Activated T-cell treated with anti-CD3 and anti-CD28 coated beads, Interleukin-2, amount 50 U/mL, for 24 hours (primary cell): ENCODE measurements at places on chromosomes 16 and 17.
A peak's percentile ranks its signal among the peaks of the same experiment; 100 is the strongest.

GRCh38 chr17:10727192-10727591 lies 2.6 kb downstream of the TMEM220 start:
- DNase-seq: no peak

GRCh38 chr17:74156878-74157277 lies 46.6 kb upstream of the RPL38 start:
- no peak for DNase-seq

GRCh38 chr16:22225060-22225459 lies 19.0 kb downstream of the EEF2K start:
- DNase-seq: no peak

DNA sequence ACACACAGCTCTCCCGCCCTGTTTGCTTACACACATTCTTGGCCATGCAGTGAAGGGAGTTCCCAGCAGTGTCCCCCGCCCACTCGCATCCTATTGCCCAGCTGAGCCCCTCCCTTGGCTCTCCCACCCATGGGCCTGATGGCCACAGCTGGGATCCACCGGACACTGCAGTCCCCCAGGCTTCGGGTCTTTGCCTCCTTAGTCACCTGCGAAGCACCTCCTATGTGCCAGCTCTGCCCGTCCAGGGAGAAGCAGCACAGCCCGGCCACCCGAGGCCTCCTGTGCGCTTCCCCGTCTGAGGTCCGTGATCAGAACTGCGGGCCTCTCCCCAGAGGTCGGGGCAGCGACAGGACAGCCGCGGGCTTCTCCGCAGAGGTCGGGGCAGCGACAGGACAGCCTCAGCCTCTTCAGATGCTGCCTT lies 136.9 kb downstream of the BANP start:
- no peak for DNase-seq

GRCh38 chr17:75777296-75777922 lies 7.2 kb upstream of the UNK start:
- DNase-seq: no peak

- DNase-seq: no peak
Observed at GRCh38 chr17:55451203-55451641, 29.6 kb upstream of the MMD start.

- no peak for DNase-seq
Observed at GRCh38 chr16:88539652-88540345, 30.4 kb upstream of the ZC3H18 start.

- no peak for DNase-seq
Observed at GRCh38 chr17:3982541-3983017, 18.3 kb upstream of the ATP2A3 start.

DNA sequence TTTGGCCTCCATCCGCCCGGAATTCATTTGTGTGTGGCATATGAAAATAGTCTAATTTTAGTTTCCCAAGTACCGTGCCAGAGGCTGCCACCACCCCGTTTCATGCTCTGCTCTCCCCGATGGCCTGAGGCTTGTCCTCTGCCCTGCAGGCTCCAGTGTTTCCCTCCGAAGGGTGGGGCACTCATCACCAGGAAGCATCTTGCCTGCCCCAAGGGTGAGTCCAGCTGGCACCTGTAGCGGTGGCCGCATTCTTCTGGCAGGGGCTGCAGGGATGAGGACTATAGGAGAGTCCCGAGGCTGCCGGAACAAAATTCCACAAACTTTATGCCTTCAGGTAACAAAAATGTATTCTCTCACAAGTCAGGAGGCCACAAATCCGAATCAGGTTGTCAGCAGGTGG lies 23.1 kb upstream of the CMIP start:
- no peak for DNase-seq

DNA sequence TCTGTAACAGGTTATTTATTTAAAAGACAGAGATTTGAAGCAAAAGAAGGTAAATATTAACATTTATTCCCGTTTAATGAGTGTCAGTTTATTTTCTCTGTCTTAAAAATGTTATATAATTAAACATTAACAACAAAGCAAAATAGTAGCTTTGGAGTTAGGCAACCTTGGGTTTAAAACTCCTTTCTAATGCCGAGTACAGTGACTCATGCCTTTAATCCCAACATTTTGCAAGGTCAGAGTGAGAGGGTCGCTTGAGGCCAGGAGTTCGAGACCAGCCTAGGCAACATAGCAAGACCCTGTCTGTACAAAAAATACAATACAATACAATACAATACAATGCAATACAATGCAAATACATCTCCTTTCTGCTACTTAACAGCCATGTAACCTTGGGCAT lies 128.7 kb downstream of the CHD9 start:
- DNase-seq: no peak

DNA sequence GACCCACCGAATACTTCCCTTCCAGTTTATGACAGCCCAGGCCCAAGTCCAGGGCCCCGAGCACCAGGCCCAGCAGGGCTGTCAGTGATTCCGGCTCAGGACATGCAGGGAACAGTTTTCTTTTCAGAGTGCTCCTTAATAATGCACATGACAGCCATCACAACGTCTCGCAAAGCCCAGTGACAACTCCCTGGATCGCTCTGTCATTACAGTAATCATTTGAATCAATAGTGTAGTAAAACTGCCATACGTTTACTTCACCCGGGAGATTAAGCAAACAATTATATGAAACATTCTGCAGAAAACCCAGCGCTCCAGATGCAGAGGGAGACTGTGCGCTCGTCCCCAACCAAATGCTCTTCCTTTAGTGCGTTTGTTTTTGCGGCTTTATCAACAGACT lies 162.6 kb upstream of the CDH13 start:
- DNase-seq: no peak

DNA sequence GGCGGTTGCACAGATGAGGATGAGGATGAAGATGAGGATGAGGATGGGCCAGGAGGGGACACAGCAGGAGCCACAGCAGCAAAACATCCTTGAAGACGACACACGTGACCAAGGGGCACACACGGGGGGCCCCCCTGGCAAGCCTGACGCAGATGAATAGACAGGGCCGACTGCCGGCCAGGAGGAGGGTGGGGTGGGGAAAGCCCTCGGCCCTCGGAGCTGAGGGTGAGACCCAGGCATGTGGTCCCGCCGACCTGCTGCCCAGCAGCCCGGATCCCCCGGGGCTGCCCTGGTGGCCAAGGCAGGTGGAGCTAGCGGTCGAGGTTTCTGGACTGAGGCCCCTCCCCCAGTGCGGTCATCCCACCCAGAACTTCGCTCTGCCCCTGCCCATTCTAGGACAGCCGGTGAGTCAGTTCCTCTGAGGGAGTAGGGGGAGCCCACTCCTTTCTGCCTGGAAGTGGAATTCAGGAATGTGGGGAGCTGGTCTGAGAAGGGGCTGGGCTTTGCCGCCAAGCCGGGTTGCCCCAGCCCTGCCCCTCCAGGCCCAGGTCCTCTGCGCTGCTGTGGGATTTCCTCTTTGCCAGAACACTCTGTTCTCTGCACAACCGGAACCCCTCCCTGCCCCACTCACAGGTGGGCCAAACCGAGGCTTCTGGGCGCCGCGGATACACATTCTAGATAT lies 9.9 kb downstream of the CYGB start:
- DNase-seq: peak; percentile 62

DNA sequence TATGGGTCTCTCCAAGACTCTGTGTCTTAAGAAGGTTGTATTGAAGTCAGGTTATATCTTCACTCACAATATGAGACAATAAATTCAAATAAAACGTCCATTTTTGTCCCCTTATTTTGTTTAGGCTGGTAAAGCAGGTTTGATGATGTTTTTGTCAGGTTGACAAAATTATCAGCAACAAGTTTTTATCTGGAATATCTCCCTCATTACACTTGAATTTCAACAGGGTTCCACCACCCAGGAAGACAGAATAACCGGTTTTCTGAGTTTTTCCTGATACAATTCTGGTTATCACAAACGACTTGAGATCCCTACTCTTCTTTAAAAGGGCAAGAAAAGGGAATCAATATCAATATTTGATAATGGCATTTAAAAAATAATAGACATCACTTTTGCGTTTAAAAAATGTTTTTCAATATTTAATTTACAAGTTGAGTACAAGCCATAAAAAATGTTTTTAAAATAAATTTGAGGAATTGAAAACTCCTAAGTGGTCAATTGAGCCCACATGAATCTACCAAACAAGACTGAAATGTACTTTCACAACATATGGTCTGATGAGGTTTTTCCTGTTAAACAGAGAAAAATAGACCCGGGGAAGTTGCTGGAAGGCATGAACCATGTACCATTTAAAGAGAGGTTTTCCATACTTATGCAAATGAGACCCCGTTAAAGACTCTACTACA lies 1.4 kb upstream of the ATP6V0A1 start:
- no peak for DNase-seq

- DNase-seq: no peak
Observed at GRCh38 chr16:10992797-10993196, 48.4 kb downstream of the CLEC16A start.

DNA sequence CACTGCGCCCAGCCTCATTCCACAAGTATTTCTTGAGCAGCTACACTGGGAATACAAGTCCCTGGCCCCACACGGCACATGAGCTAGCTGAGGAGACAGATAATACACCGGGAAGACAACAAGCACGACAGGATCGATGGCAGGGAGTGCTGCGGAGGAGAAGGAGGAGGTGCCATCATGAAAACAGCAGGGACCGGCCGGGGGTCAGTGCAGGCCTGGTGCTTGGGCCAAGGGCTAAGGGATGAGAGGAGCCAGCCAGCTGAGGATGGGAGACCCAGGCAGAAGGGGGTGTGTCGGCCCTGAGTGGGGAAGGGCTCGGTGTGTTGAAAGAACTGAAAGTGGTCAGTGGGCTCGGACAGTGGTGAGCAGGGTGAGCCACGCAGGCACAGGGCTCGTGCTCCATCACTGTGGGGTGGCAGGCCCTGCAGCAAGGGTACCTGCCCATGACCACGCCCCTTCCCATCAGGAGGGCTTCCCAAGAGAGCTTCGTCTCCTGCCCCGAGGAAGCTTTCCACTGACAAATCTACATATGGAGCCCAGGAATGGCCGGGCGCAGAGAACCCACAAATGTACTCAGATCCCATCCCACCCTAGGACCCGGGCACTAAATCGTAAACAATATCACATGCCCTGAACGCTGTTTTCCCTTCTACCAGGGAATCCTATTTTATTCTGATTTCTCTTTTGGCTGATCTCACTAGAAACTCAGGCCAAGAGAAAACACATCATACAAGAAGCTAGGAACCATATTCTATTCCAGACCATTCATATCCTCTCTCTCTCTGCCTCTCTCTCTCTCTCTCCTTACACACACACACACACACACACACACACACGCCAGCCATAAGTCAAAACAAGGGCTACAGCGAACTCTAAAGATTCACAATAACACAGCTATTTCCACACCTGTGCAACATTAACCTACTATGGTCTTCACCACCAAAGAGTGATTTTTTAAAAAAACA lies 50.7 kb upstream of the TNRC6C start:
- no peak for DNase-seq

DNA sequence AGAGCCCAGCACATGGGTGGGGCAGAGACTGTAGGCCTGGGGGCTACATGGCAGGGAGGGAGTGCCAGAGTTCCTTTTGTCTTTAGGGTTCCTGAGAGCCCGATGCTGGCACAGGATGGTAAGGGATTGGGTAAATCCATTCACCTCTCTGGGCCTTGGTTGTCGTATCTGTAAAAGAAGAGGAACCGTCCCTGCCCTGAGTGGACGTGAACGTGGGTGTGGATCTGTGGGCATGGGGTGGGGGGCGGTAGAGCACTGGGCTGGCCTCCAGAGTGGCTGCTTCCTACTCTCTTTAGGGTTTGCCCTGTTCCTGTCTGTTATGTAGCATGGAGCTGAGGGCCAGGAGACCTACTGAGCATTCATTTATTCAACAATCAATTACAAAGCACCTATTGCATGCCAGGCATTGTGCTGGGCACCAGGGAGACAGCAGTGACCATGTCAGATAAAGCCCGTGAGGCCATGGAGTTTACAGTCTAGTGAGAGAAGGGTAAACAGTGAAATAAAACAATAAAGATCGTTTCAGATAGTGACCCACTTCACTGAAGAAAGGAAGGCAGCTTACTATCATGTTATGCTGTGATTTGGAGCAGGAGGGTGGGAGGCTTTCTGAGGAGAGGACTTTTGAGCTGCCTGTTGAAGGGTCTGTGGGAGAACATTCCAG lies 13.1 kb upstream of the TCAP start:
- no peak for DNase-seq

GRCh38 chr17:41959336-41960095 lies 7.1 kb upstream of the CNP start:
- DNase-seq: no peak

DNA sequence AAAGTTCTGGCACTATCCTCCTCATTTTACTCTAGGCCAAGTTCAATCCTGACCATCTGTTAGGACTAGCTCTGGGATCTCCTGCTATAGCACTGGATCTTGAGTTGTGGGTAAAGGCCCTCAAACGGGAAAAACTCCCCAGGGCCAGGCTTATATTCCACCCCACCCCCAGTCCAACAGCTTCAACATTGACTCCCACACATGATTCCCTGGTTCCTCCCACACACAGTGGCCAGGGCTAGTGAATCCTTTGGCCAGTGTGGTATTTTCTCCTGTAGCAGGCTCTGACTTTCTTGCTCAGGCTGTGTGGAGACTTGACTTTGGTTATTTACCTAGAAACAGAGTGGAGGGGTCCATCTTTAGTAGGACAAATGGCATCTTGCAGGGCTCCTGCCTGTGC lies 10.3 kb upstream of the AKAP10 start:
- no peak for DNase-seq

DNA sequence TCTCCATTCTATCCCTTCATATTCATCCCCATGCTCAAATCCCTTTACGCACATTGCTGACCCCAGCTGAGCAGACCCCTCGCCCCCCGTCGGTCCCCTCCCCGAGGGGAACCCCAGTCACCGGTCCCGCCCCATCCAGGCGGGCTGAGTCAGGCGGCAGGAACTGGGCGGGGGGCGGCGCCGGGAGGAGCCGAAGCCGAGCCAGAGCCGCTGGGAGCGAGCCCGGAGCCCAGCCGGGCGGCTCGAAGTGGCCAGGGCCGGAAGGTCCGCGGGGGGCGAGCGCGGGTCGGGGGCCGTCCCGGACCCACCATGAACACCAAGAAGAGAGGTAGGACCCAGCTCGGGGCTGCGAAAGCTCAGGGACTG lies 8.6 kb downstream of the RIPOR1 start:
- DNase-seq: peak; percentile 72

- DNase-seq: no peak
Observed at GRCh38 chr17:36546418-36547093, 1.8 kb downstream of the GGNBP2 start.

DNA sequence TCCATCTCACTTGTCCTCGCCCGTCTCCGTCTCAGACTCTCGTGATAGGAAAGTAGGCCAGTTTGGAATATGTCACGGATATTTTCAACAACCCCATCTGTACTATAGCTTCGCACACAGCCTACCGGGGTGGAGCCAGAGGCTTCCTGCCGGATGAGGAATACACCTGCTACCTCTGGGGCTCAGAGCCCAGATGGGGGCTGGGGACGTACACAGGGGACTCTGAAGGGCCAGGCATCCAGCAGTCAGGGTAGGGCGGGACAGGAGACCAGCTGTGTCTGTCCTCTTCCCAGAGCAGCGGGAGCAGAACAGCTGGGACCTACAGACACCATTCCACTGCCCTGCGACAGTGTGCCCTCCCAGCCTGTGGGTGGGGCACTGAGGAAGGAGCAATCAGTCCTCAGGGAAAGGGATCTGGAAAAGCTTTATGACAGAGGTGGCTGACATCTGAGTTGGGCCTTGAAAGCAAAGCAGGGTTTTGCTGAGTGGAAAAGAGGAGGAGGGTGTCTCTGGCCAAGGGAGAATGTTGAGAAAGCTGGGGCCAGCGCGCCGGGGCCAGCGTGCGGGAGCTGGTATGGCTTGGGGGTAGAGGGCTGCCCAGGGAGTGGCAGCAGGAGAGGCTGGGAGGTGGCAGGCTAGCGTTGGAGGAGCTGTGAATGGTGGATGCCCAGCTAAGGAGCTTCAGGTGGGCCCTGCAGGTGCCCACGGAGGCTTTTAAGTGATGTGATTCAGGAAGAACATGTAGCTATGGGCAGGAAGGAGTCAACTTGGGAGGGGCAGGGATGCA lies 11.5 kb upstream of the SRCIN1 start:
- DNase-seq: no peak

- no peak for DNase-seq
Observed at GRCh38 chr17:8482546-8482945, 46.9 kb downstream of the NDEL1 start.
